ENCODE measurements at places on chromosomes 13 and 19.
A peak's percentile ranks its signal among the peaks of the same experiment; 100 is the strongest.

DNA sequence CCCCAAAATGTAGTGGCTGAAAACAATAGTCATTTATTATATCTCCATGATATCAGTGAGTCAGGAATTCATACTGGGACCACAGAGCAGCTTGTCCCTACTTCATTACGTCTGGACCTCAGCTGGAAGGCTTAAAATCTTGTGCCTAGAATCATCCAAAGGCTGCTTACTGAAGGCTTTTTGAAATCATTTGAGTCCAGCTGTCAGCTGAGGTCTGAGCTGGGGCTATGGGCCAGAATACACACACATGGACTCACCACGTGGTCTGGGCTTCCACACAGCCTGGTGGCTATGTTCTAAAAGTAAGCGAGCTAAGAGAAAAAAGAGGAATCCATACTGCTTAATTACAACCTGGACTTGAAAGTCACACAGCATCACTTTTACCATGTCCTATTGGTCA, 209.2 kb downstream of the KCTD12 start:
- DNase-seq, result no peak

DNA sequence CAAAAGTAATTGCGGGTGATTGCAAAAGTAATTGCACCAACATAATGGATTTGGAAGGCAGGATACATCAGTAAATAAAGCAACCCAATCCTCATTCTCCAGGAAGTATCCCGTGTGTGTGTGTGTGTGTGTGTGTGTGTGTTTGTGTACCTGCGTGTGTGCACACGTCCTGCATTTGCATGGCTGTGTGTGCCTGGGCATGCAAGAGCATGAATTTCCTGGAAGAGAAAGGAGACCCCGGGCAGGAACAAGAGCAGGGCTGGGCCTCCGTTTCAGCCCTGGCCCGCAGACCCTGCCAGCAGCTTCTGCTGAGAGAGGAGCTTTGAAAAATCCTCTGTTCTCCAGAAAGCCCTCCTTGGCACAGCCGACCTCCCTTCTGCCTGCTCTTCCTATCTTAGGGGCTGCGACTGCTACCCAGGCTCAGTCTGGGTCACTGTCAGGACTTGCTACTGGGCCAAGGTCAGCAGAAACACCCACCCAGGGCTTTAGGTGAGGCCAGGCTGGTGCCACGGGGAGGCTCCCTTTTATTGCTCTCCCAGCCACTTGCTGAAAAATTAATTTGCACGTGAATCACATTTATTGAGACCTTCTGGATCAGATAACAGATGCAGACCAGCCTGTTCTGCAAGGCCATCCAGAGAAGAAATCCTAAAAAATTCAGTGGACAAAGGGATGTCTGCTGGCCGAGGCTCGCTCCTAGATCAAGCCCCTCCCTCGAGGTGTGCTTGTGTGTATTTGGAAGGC, 258.3 kb downstream of the ZNF536 start:
- DNase-seq, result peak; percentile 39

DNA sequence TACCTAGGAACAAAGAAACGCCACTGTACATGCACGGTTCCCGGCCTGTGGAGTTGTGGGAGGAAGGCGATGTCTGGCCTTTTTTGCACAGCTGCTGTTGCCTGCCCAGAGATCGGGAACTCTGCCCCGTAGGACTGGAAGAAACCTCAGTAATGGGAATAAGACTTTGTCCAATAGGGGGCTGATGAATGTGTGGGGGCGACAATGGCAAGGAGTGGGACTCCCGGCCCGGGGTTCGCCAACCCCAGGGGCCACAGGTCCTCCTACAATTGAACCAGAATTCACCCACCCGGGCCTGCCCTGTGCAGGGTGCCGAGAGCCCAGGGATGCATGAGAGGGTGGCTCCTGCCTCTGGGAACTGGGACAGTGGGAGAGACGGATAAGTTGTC, 2.0 kb upstream of the CEBPA start:
- no peak for DNase-seq

- no peak for DNase-seq
Measured at GRCh38 chr13:53863520-53863919, 834.9 kb downstream of the OLFM4 start.

DNA sequence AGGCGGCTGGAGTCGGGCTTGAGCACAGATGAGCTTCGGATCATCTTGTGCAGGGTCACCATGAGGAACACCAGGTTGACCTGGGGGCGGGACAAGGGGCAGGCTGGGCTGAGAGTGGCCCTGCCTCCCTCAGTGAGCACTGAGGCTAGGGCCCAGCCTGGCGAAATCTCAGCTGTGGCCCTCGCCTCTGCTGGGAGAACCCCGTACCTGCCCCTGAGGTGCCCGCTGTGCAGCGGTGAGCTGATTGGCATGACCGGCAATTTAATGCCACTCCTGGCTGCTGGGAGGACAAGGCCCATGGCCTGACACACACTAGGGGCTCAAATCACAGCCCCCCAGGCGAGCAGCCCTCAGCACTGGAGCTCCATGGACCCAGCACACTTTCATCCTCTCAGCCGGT, 19.7 kb upstream of the ASF1B start:
- DNase-seq, result no peak

- DNase-seq, result no peak
Measured at GRCh38 chr13:64480672-64481071, 2749.5 kb downstream of the PCDH9 start.

DNA sequence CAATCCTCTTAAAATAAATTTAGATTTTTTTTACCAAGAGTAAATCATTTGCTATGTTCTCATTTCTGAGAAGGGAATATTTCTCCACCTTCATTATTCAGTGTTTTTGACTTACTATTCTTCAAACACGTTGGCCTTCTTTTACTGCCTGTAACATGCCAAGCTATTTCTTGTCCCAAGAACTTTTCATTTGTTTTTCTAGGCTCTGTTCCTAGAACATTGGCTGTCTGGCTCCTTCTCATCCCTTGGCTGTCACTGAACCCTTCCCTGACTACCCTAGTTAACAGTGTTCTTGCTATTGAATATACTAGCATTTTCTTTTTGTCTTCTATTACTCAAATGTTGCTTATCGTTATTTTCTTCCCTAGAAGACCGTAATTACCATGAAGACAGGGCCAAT, 248.1 kb downstream of the ITGBL1 start:
- no peak for DNase-seq

DNA sequence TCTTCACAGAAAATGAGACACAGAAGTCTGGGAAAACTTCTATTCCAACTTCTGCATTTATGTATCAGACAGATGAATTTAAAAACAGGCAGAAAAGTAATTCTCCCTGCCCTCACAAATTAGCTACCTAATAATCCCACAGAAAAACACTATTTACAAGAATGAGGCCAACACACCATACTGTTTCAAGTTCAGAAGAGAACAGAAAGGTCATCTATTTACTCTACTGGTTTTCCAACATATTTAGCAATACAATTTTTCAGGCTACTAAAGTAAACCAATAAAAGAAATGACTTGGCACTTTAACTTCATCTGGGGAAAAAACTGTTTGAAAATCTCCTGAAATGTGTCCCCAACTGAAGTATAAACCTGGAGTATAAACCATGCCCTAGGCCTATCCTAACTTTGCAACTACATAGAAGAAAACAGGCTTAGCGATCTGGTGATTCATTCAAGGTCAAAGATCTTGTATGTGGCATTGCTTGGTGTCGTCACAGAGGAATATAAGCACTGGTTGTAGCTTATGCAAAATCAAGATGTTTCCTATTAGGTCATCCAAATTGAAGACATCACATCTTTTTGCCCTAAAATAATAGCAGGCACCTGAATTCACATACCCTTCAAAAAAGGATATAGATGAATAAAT, 20.1 kb upstream of the EBPL start:
- no peak for DNase-seq

- DNase-seq, result no peak
Measured at GRCh38 chr13:77034881-77035280, 7.9 kb upstream of the FBXL3 start.

- DNase-seq, result no peak
Measured at GRCh38 chr13:37113534-37113933, 8.1 kb upstream of the CSNK1A1L start.

GRCh38 chr19:10826846-10827245, 9.2 kb downstream of the TMED1 start:
- DNase-seq, result no peak

DNA sequence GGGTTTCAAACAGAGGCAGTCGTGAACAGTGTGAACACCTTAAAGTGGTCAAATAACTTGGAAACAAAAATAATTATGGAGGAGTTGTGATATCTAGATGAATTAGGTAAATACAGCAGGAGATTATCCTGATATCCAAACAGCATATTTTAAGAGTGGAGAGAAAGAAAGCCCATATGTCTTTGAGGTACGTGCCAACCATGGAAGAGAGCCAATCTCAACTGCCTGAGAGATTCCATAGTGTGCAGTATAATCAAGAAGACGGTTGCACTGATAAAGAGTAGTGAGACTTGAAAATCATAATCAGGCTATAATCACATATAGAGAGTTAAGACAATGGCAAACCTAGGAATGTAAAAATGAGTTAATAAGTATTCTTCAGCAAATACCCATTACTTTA, 472.8 kb upstream of the SLITRK5 start:
- DNase-seq, result no peak

DNA sequence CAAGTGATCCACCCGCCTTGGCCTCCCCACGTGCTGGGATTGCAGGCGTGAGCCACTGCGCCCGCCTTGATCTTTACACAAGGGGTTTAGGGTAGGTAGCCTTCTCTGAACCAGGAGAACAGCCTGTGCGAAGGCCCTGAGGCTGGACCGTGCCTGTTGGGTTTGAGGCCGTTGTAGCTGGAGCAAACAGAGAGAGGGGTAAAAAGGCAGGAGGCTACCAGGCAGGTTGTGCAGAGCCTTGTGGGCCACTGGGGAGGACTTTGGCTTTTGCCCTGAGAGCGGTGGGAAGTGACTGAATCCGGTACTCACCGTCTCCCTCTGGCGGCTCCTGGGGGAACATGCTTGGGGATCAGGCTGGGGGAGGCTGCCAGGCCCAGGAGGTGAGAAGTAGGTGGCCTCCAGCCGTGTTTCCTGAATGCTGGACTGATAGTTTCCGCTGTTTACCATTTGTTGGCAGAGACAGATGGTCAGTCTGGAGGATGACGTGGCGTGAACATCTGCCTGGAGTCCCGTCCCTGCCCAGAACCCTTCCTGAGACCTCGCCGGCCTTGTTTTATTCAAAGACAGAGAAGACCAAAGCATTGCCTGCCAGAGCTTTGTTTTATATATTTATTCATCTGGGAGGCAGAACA, 24.6 kb downstream of the SPC24 start:
- DNase-seq, result peak; percentile 82

GRCh38 chr13:35859981-35860380, 271.2 kb downstream of the DCLK1 start:
- DNase-seq, result no peak

Data from cerebellum (tissue), 4 donors.